GM13977 (cell line): ENCODE measurements at places on chromosomes 5 and 9.

DNA sequence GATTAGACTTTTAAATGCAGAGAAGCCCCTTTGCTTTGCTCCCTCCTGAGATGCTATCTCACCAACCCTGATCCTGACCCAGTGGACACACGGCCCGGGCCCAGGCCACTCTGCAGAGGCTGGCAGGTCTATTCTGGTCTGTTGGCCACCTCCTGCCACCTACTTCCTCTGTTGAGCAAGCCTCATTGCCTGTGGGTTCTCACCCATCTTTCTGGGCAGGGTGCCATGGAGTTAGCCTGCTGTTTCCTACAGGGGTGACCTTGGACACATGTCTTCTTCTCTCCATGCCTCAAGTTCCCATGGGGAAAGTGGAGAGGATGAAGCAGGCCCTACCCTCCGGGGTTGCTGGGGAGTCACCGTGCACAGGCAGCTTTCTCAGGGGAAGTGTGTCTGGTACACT lies 266.2 kb upstream of the IRX1 start:
- DNase-seq, result no peak

DNA sequence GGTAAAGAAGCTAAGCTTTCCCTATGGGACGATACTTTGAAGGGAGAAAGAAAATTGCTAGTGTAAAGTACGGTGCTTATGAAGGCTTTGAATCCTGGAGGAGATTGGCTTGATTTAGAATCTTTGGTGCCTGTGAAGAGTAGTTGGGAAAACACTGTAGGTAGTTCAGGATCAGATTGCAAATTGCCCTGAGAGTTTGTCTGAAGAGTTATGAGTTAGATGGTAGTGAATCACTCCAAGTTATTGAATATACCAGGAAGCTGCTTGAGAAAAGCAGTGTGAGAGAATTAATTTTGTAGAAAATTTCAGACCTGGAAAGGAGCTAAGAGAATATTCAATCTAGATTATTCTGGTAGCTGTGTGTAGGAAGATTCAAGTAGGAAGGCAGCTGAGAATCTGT lies 11.5 kb downstream of the MAN2A1 start:
- DNase-seq, result no peak

GRCh38 chr5:94632024-94632423 lies 13.6 kb downstream of the SLF1 start:
- DNase-seq, result peak; percentile 8

GRCh38 chr9:129221233-129221632 lies 43.2 kb upstream of the IER5L start:
- DNase-seq, result peak; percentile 48

- DNase-seq, result no peak
Observed at GRCh38 chr5:60805463-60805862, 38.6 kb downstream of the ELOVL7 start.

GRCh38 chr5:98227489-98227888 lies 546.0 kb upstream of the RGMB start:
- DNase-seq, result no peak

DNA sequence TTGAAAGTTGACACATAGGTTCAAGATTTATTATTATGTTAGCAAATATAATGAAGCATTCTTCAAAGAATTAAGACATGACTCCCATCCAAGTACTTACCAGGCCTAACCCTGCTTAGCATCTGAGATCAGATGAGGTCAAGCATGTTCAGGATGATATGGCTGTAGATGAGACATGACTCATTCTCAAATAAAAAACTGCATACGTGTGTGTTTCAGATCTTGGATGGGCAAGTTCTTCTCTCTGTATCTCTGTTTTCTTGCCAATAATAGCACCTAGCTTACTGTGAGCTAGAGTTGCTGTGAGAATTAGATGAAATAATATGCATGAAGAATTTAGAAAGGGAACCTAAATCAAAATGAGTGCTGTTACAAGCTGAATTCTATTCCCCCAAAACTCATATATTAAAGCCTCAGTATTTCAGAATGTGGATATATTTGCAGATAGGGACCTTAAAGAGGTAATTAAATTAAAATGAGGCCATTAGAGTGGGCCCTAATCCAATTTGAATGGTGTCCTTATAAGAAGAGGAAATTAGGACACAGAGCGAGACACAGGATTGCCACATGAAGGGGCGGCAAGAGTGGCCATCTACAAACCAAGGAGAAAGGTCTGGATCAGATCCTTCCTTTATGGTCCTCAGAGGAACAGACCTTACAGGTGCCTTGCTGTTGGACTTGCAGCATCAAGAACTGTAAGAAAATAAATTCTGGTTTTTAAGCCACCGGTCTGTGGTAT lies 146.2 kb downstream of the MARCHF11 start:
- no peak for DNase-seq

GRCh38 chr9:72506615-72507014 lies 14.8 kb upstream of the TMC1 start:
- DNase-seq, result no peak

- no peak for DNase-seq
Observed at GRCh38 chr5:14431534-14431933, 150.1 kb upstream of the OTULINL start.

- DNase-seq, result peak; percentile 88
Observed at GRCh38 chr5:172114875-172115422, 73.1 kb downstream of the STK10 start.

- DNase-seq, result no peak
Observed at GRCh38 chr5:51279983-51280706, 103.1 kb upstream of the ISL1 start.

DNA sequence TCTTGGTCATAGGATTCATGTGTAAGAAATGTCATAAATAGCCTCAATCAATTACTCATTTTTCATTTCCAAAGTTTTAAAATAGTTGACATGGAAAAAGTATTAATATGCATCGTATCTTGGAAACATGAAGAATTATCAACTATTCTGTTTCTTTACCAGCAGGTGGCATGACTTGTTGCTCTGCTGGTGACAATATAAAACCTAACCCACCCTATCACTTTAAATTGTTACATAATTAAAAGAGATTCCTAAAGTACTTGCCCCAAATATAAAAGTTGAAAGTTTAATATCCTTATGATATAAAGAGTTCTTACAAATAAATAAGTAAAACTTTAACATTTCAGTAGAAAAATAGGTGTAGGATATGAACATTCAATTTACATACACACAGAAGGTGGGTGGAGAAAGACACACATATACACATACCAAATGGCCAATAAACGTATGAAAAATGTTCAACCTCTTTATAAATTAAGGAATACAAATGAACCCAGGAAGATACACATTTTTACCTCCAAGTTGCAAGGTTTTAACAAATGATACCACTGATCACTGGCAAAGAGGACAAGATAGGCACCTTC lies 30.6 kb downstream of the MAP1B start:
- peak; percentile 34 for DNase-seq

DNA sequence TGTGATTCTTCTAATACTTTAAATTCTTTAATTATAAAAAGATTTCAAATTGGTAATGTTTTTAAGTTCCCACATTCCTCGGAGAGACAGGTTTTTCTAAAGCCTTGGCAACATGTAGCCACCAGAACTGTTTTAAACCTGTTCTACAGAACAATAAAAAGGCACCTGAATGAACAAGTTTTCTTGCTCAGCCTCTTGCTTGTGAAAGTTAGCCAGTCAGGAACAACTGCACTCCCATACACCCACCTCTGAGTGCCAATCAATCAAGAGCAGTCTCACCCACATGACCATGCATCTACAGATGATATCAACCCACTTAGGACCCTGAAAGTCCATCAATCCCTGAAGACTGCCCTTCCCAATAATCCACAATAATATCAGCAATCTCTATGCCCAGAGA lies 62.3 kb downstream of the AP3B1 start:
- no peak for DNase-seq

DNA sequence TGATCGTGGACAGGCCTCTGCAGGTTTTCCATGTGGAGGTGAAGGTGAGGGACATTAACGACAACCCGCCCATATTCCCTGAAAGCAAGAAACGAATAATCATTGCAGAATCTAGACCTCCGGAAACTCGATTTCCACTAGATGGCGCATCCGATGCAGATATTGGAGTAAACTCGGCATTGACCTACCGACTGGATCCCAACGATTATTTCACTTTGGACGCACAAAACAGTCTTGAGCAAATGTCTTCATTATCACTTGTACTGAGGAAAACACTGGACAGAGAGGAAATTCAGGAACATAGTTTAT lies 621 bp downstream of the PCDHA13 start:
- peak; percentile 10 for DNase-seq

DNA sequence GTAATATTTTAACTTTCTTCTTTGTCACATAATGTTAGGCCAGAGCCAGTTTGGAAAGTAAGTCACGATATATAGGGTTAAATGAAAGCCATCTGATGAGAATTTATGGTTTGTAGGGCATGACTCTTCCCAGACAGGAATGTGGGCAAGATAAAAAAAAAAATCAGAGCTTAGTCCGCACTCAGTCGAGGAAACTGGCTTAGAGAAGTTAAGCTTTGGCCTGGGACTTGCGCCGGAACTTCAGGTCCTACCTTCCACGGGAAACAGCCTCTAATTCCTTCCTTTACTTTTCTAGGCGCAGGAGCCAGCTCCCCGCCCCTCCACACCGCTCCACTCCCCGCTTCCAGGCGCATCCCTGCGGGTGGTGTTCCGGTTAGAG lies 475 bp downstream of the DDX31 start:
- no peak for DNase-seq

DNA sequence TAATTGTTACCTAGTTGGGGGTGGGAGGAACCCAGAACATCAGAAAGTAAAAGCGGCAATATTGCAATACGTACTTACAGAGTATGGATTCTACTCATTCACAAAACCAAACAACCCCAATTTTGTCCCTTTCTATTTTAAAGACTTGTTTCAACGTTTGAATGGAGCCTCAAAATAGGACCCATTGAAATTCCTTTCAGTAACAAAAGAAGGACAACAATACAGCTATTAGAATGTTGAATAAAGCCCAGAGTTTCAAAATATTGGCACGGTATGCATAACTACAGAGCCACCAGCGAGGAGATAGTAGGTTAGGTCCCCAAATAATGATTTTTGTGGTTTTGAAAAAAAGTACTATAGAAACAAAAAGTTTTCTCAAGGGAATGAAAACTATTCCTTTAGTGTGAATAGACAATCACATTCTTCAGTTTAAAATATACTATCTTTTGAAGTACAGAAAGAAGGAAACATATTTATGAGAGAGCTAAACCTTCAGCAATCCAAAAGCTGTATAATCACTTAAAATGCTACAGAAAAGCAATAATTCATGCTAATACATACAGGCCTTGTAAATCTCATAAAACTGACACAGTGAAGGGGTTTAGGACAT lies 235.5 kb downstream of the RFX3 start:
- DNase-seq, result no peak

DNA sequence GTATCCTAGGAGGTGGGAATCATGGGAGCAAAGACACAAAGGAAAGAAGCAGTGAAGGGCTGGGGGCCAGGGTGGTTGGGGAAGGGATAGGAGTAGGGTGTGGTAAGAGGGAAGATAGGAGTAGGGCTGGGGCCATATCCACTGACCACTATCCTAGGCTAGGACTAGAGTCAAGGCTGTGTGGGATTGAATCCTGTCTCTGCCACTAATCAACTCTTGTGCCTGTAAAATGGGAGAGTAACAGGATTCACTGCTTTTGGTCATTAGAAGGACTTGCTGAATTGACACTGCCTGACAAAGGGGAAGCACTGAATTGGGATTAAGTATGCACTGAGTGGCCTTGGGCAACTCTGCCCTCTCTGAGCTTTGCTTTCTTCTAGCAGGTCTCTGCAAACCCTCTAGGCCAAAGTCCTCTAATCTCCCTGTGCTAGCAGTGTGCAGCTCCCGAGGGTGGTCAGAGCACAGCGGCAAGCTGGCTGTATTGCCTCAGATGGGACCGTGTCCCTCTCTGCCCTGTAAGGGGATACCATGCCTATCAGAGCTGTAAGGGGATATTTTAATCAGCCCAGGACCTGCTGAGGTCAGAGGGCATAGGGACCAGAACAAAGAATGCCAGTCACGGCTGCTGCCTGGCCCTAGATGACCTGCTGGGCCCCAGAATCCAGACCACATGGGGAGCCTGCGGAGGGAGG lies 12.4 kb upstream of the DAB2IP start:
- DNase-seq, result no peak

DNA sequence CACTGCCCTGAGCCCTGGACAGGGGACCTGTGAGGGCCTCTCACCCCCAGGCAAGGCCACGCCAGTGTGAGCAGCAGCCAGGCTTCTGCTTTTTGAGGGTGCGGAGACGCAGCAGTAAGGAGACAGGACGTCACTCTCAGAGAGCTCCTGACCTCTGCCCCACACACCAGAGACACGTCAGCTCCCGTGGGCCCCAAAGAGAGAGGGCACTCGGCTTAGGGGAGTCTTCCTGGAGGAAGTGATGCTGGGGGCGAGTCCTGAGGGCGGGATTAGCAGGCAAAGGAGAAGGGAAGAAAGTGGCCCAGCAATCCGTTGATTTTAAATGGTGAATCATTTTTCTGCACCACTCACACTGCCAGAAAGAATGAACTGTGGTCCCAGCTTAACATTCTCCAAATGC lies 24.0 kb upstream of the SLC9A3 start:
- DNase-seq, result no peak

- no peak for DNase-seq
Observed at GRCh38 chr9:127568618-127568970, 43.5 kb upstream of the STXBP1 start.
